ENCODE measurements at places on chromosomes 4 and X.

DNA sequence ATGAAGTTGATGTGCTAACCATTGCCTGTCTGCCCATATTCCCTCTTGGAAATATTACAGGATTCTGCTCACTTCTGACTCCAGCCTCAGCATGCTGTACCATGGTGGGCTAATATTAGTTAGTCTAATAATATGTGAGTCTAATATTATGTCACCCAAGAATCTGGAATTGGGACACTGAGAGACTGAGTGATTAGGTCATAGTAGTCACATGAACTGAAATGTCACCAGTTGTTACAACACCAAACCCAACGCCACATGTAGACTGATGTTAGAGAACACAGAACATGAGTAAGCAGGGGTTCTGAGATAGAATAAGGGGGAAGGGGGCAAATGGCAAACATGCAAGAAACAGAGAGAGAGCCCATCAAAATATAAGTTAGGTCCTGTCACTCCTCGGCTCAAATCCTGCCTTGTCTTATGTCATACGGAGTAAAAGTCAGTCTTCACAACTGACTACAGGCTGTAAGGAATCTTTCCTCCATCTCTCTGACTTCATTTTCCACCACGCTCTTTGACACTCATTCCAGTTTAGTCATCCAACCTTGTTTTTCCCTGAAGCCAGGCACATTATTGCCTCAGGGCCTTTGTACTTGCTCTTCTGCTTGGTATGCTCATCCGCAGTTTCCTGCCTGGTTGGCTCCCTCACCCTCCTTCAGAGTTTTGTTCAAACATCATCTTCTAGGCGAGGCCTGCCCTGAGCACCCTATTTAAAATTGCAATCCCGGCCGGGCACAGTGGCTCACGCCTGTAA is 9.6 kb upstream of the SLAIN2 start:
- DNase-seq = no peak

GRCh38 chr4:83115000-83115399 is 471 bp upstream of the PLAC8 start:
- DNase-seq = no peak

GRCh38 chrX:107025545-107025944 is 25.5 kb upstream of the MORC4 start:
- no peak for DNase-seq

DNA sequence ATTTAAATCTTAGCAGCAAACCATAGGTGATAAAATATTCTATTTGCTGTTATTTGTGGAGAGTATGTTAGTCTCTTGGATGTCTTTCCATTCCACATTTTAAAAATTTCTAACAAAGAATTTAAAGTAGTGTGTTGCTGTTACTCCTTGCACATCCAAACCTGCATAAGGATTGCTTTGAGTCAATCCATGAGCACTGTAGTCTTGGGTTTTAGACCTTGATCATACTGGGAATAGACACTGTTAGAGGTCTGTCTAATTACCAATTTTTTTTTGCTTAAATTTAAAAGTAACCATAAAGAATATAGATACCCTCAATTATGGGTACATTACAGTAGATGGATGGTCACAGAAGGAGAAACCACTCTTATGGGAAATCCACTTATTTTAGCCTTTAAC is 1.5 kb downstream of the AFP start:
- no peak for DNase-seq

DNA sequence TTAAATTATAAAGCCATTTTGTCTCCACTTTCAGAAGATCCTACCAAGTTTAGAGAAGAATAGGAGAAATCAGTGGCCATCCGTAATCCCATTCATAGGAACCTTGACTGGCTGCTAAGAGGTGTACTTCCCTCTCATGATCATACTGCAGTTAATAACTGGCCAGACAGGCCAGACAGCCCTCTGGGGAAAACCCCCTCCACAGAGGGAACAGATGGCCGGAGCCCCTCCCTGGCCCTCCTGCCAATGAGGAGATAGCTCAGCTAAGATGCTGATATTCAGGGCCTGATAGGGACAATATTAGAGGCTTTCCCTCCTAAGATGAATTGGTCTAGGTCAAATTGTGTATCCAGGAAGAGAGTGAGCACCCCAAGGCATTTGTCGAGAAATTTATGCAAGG is 200.0 kb upstream of the MAOA start:
- no peak for DNase-seq

DNA sequence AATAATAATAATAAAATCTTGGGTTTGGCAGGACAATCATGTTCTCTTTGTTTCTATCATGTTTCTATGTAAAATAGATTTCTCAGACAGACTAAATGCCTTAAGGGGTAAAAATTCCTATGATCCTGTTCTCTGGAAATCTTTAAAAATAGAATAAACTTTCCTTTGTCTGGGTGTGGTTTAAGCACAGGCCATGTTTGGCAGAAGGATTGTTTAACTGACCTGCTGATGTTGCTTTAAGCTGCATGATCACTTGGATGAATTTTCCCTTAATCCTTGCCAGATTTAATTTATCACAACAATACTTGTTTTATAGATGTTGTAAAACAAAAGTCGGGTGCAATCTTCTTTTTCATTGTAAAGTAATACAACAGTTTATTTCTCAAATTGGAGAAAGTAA is 341.7 kb upstream of the FAT1 start:
- no peak for DNase-seq

DNA sequence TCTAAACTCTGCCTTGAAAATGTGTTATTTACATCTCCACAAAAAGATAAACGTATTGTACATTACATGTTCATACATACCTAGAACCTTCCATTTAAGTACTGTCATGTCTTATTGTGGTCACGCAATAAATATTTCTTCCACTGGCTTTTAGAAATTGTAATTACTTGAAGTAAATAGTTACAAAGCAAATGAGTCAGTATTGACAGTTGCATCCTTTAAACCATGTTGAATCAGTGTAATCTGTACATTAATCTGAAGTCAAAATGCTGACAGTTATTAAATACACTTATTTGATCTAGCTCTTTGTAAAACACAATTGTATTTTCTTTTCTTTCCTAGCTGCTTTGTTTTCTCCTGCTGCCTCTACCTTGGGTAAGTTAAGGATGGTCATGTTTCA is 446.7 kb downstream of the EPHA5 start:
- no peak for DNase-seq

GRCh38 chr4:84932462-84932861 is 34.0 kb downstream of the WDFY3 start:
- DNase-seq = no peak

- DNase-seq = peak; percentile 26
Observed at GRCh38 chr4:8727131-8727530, 134.6 kb downstream of the CPZ start.

DNA sequence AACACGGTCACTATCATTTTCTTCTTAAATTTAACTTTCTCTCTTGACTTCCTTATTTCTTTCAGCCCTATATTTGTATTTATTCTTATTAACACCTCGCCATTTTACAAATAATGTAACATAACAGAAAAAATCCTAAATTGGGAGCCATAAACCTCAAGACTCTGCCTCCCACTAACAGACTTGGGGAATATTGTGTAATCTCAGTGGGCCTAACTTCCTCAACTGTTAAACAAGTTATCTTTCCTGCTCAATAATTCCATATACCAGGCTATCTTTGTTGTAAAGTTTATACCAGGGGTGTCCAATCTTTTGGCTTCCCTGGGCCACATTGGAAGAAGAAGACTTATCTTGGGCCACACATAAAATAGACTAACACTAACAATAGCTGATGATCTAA is 26.2 kb downstream of the PRSS12 start:
- DNase-seq = no peak

DNA sequence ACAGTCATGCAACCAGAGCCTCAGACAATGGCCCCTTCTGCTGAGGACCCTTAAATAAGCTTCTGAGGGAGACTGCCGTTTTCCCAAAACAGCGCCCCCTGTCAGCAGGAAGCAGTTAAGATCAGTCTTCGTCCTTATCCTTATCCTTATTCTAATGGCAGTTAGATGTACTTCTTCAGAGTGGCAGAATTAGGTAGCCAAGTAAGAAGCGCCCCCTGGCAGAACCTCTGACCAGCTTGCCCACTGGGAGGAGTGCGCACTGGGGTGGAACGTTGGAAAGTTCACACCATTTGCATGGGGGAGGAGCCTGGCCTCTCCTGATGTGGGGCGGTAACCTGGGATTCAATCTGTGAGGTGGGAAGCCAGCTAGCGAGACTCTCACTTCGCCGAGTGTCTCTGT is 133.6 kb upstream of the QRFPR start:
- DNase-seq = no peak

- no peak for DNase-seq
Observed at GRCh38 chr4:145061318-145061920, 36.6 kb downstream of the ANAPC10 start.

GRCh38 chr4:156558373-156559025 is 413.1 kb downstream of the PDGFC start:
- no peak for DNase-seq

- no peak for DNase-seq
Observed at GRCh38 chr4:53680168-53680567, 88.9 kb upstream of the LNX1 start.

DNA sequence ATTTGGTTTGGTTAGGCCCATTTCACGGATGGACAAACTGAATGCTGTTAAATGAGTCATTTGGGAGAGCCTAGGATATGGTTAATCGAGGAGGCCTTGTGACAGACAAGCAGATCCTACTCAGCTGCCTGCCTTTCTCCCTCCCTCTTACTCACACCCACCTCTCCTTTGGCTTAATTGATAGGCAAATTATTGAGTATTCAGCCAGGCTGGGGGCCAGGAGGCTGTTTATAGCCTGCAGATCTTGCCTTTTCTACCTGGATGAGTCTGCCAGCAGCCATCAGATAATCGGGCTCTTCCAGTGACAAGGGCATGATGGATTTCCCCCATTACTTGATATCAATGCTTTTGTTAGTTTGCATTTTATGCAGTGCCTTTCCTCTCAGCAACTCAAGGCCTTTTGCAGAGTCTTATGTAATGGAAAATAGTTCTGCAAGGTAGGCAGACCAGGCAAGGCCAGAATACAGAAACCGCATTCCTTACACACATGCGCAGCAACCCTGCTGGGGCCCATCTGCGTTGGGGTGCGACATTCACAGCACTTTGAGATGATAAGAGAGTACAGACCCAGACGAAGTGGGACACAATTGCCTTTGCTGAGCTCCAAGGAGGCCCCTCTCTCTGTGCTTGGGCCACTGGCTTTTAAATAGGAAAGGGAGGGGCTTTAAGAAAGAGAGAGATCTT is 96.2 kb upstream of the ATP6AP2 start:
- no peak for DNase-seq

DNA sequence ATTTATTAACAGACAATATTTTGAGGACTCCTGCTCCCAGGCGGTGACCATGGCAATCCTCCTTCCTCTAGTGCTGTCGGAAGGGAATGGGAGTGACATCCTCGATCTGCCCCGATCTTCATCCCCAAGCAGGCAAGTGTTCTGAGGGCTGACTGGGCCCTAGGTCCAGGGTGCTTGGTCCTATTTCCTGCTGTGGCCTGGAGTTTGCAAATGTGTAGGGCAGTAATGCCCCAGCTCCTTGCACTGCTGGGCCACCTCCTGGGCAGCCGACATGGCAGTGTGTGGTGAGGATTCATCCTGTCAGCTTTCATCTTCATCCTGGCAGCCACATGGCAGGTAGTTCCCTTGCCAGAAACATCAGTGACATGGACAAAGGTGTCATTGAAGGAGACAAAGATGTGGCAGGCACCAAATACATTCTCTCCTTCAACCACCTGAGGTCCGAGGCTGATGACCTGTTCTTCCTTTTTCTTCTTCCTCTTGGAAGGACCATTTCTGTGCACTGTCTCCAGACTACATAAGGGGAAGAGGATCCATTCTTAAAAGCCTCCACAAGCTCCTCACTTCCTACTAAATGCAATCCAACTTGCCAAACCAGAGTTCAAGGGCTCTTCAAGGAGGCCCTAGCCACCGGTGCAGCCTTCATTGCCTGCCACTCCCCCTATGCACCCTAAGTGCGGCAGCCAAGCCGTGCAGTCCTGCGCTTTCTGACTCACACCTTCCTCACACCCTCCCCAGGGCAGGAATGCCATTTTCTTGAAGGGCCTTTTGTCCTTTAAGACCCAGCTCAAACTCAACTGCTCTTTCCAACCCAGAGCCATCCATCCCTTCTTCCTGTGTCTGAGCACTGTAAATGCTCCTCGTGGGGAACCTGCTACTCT is 65.7 kb downstream of the TMEM154 start:
- no peak for DNase-seq

GRCh38 chr4:175646802-175647201 is 165.3 kb downstream of the GPM6A start:
- no peak for DNase-seq

GRCh38 chr4:158766434-158767044 is 2.3 kb upstream of the FNIP2 start:
- no peak for DNase-seq

GRCh38 chrX:139930916-139931645 is 1.8 kb downstream of the ATP11C start:
- peak; percentile 58 for DNase-seq

DNA sequence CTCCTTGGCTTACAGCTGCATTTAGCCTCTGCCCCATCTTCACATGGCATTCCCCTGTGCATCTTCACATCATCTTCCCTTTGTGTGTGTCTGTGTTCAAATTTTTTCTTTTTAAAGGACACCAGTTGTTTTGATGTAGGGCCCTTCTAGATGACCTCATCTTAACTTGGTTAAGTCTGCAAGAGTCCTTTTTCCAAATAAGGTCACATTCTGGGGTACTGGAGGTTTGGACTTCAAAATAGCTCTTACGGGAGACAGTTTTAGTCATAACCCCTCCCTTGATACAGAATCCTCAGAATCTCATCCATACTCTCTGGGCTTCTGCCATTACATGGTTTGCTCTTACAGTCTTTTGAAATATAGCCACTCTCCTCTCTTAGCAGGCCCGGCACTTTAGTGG is 231.5 kb upstream of the ATP6AP2 start:
- DNase-seq = no peak

GRCh38 chr4:113758372-113758771 is 3.2 kb downstream of the CAMK2D start:
- DNase-seq = no peak

DNA sequence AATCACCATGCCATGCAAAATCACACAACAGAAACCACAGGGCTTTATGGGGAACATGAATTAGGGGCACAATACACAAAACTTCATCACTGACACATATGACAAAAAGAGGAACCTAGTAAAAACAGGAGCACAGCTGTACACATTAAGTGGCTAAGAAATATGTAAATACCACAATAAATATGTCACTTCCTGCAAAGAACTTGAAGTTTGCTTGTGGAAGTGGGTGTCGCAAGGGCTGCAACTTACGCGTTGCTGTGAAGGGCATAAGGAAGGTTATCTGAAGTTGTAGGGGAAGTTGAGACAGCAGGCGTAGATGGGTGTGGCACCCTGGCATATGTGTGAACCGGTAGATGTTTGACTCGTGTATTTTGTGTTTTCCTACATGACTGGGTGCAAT is 42.4 kb downstream of the CLCN4 start:
- DNase-seq = peak; percentile 78

All from Peyer's patch (tissue), 4 donors.